ENCODE measurements at places on chromosomes 7 and 10. TPM values are rescaled to one million over a fixed set of nuclear protein-coding genes. Genes with fewer than 3 reads are reported as not detected.

The FAM25A gene
- total RNA-seq, result not detected

The SFTPA1 gene
- not detected for total RNA-seq

The OPN4 gene
- not detected for total RNA-seq

The TRIM50 gene
- total RNA-seq, result not detected

The LRRD1 gene
- total RNA-seq, result 1.2 TPM

The PDK4 gene
- total RNA-seq, result 2.9 TPM

The FIGNL1 gene
- 42.4 TPM for total RNA-seq

The ZNF92 gene
- 33.4 TPM for total RNA-seq

The TRIM74 gene
- total RNA-seq, result not detected

The HTR5A gene
- 2.9 TPM for total RNA-seq

The ACBD7 gene
- 10.6 TPM for total RNA-seq

The HSPA12A gene
- 33.0 TPM for total RNA-seq

The GATAD1 gene
- 21.2 TPM for total RNA-seq

The PRSS37 gene
- not detected for total RNA-seq

The CTTNBP2 gene
- total RNA-seq, result 34.2 TPM

The FXYD4 gene
- total RNA-seq, result not detected

The CUZD1 gene
- total RNA-seq, result 0.41 TPM

The PBLD gene
- 8.6 TPM for total RNA-seq

The CC2D2B gene
- 1.2 TPM for total RNA-seq

The PRLHR gene
- 2.4 TPM for total RNA-seq

The PHYH gene
- 27.3 TPM for total RNA-seq

The TBX20 gene
- not detected for total RNA-seq

The SCART1 gene
- total RNA-seq, result under 0.01 TPM

The VPS37D gene
- 26.1 TPM for total RNA-seq

The GIMAP8 gene
- total RNA-seq, result 1.6 TPM

The HNRNPH3 gene
- total RNA-seq, result 40.4 TPM

The RABGEF1 gene
- total RNA-seq, result 71.3 TPM

The SNX8 gene
- 3.3 TPM for total RNA-seq

The MICU1 gene
- total RNA-seq, result 63.6 TPM

The CALHM1 gene
- total RNA-seq, result not detected

The WDR86 gene
- 49.7 TPM for total RNA-seq

The ITGB8 gene
- total RNA-seq, result 66.9 TPM

The ALOX5 gene
- 1.2 TPM for total RNA-seq

The SMKR1 gene
- 3.7 TPM for total RNA-seq

The SCIN gene
- total RNA-seq, result 1.6 TPM

The GJC3 gene
- 0.41 TPM for total RNA-seq

The IFT22 gene
- 33.8 TPM for total RNA-seq

The CPVL gene
- total RNA-seq, result 54.6 TPM

The ABCC2 gene
- total RNA-seq, result 0.41 TPM

The FRAT1 gene
- total RNA-seq, result 4.9 TPM

The IDI2 gene
- not detected for total RNA-seq

The PPP1R3C gene
- 37.9 TPM for total RNA-seq

The PDZD7 gene
- total RNA-seq, result 10.2 TPM

The SPOCK2 gene
- total RNA-seq, result 26.9 TPM

The OR2A12 gene
- not detected for total RNA-seq

Measured in frontal cortex (tissue), 4 donors.